Caki2 (cell line): ENCODE measurements at places on chromosomes 13 and 19. TPM values are rescaled to one million over a fixed set of nuclear protein-coding genes. Genes with fewer than 3 reads are reported as not detected.

DNA sequence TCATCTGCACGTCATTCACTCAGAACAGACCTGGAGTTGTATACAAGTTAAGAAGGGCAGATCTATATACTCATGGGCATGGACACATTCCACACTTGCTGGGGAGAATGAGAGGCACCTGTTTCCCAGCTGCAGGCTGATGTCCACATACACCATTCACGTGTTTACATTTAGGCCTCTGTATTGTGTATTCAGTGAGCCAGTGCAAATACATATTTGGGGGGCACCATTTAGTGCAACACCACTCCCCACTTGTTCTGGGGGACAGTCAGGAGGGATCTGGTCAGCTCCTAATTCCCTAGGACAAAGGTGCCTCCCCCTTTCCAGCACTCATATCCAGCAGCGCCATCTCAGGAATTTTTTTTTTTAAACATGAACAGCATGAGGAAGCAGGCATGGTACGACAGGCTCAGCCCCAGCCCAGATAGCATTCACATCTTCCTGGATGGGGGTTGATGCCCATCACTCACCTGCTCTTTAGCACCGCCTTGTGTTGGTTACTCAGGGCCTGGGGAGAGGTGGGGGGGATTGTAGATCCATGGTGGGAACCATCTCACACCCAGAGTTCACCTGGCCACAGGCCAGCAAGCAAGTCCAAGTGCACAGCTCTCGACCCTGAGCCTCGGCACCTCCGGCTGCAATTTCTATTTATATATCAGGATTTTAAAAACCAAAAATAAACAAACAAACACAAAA lies 56.9 kb upstream of the ZNF254 start:
- no peak for DNase-seq

MTMR6 gene
- total RNA-seq: 8.3 and 15.5 TPM in 2 replicates

HTR2A gene
- not detected in 2 replicates for total RNA-seq

DNA sequence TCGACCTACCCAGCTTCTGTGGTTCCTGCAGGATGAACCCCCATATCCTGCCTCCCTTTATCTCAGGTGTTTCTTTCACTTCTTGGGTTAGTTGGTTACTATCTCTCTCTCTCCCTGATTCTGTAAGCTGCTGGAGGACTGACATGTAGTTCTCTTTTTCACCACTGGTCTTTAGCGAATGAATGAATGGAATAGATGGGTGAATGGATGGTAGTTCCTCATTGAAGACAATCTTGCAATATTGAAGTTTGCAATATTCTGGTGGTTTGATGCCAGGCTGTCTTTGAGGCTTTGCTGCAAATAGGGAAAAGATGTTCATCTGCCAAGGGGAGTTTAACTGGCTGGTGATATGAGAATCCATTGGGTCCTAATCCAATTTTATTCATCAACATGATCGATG lies 120.2 kb downstream of the UBL3 start:
- DNase-seq: no peak

GRCh38 chr13:27712421-27712820 lies 79.9 kb upstream of the GSX1 start:
- DNase-seq: no peak

C19orf33 gene
- 165 and 184 TPM in 2 replicates for total RNA-seq

- DNase-seq: no peak
Measured at GRCh38 chr13:72456486-72456885, 270.9 kb downstream of the MZT1 start.

CEACAM8 gene
- not detected in 2 replicates for total RNA-seq

GZMM gene
- not detected in 2 replicates for total RNA-seq

SRRM5 gene
- not detected in 2 replicates for total RNA-seq

- DNase-seq: no peak
Measured at GRCh38 chr19:19489804-19490204, 25.5 kb downstream of the TSSK6 start.

PVR gene
- total RNA-seq: 80.5 and 93.9 TPM in 2 replicates

DNA sequence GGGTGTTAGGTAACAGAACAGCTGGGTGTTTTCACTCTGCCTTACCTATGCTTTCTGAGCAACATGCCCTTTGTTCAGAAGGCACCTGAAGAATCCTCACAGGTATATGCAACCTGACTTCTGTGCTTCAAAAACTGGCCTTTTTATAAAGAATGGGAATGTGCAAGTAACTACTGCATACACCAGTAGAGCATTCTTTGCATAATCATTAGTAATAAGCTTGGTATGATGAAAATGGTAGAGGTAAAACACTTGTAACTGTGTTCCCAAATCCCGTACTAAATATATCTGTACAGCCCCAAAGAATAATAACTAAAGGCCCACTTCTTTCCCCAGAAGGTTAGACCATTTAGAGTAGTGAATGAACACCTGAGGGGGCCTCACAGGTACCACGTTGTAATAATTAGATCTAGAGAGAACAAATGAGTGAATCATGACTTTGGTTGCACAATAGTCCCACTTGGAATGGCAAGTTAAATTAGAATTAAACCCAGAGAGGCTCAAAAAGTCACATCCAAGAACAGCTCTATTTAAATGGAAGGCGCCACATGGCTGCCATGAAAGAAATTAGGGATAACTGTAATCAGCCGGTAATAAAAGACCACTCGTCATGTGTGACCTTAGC lies 413.9 kb downstream of the KLF12 start:
- DNase-seq: no peak

GRCh38 chr13:75740031-75740430 lies 103.9 kb downstream of the LMO7 start:
- DNase-seq: no peak

DNA sequence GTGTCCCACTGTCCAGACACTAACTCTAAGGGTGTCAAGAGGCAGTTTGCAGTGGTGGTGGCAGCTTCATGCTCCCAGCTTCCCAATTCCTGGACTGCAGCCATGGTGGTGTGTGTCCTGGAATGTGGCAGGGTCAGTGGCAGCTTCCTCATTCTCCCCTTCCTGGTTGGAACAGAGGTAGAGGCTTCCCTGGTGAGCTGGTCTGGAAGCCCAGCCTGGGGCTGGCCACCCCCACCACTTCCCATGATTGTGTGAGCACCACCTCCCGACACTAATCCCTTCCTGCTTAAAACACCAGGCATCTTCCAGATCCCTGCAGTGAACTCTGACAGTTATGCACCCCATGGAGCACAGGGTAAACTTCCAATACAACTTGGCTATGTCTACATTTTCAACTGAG lies 134.9 kb downstream of the RAP2A start:
- no peak for DNase-seq

DNA sequence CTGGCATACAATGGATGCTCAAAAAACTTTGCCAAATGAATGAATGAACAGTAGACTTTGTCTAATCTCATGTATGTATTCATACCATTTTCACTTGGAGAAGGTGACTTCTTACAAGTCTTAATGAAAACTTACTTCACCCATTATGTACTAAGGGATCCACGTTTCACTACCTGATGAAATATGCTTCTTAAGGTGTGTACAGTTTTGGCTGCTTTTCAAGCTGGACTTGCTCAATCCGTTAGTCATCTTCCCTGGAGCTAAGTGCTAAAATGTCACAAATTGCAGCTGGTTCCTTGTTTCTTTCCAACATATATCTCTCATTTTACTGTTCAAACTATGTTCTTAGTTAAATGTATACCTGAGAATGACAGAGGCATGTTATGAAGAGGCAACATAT lies 4.2 kb upstream of the CCNA1 start:
- DNase-seq: no peak

GRCh38 chr19:30943101-30943843 lies 406.0 kb downstream of the TSHZ3 start:
- DNase-seq: no peak

GRCh38 chr13:106088085-106088484 lies 447.4 kb downstream of the EFNB2 start:
- DNase-seq: peak; percentile 76

- no peak for DNase-seq
Measured at GRCh38 chr13:77838271-77838670, 80.4 kb downstream of the EDNRB start.

GRCh38 chr19:18895038-18895823 lies 727 bp downstream of the CERS1 start:
- DNase-seq: peak; percentile 72

DNA sequence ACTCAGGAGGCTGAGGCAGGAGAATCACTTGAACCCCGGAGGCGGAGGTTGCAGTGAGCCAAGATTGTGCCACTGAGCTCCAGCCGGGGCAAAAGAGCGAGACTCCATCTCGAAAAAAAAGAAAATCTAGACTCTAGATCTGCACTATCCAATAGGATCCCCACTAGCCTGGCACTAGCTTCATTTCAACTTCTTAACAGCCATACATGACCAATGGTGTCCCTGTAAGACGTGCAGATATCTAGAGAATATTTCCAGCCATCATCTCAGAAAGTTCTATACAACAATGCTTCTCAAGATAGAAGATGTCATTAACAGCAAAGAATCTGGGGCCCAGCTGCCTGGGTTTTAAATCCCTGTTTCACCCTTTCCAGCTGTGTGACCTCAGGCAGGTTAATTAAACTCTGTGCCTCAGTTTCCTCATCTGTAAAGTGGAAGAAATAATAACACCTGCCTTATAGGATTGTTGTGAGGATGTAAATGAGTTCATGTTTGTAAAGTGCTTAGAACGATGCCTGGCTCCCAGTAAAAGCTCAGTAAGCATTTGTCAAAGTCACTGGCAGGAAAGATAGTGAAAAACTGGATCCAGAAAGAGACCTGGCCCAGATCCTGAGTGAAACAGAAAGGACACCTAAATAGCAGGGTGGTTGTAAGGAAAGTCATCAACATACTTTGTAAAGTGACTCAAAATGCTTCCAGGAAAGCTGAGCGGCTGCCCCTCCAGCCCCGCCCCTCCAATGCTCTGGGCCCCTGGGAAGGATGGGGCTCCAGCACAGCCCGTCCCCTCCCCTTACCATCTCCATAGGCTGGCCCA lies 13.5 kb downstream of the WIZ start:
- no peak for DNase-seq

GRCh38 chr19:15701757-15702533 lies 25.9 kb upstream of the OR10H2 start:
- DNase-seq: peak; percentile 70

FCGBP gene
- 0.30 and 1.8 TPM in 2 replicates for total RNA-seq

RNF113B gene
- not detected in 2 replicates for total RNA-seq

DNA sequence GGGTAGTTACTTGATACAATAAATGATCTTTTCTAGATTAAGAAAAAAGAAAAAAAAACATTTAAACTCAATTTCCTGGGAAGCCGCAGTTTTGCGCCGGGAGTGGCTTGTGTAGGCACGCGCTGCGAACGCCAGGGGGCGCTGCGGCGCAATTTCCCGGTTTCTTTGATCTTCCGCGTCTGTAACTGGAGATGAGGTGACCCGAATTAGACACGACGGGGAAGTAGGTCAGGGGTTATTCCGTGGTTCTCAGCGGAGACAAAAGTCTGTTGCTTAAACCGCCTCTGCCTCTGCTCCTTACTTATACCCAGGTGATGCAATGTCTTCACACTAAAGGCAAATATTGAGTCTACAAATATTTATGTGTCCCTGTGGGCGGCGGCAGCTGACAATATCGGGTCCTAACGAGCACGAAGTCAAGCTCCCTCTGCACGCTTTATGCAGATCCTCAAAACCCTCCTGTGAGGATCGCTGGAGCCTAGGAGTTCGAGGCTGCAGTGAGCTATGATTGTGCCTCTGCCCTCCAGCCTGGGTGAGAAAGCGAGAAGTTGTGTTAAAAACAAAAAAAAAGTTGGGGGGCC lies 15.2 kb downstream of the STXBP2 start:
- peak; percentile 68 for DNase-seq

DNA sequence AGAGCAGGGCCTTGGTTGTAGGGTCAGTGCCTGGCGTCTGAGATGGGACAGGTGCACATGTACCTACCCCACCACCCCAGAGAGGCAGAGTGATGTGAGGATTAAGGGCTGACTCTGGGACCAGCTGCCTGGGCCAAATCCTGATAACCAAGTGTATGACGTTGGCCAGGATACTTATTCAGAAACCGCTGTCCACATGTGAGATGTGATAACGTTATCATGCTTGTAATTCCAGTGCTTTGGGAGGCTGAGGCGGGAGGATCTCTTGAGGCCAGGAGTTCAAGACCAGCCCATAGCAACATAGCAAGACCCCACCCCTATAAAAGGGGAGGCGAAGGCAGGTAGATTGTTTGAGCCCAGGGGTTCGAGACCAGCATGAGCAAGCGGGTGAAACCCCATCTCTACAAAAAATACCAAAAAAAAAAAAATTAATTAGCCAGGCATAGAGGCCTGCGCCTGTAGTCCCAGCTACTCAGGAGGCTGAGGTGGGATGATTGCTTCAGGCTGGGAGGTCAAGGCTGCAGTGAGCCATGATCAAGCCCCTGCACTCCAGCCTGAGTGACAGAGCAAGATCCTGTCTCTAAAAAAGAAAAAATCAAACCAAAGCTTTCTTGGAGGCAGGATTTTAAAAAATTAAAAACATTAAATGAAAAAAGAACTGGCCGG lies 10.0 kb downstream of the ADGRE5 start:
- DNase-seq: no peak

DNA sequence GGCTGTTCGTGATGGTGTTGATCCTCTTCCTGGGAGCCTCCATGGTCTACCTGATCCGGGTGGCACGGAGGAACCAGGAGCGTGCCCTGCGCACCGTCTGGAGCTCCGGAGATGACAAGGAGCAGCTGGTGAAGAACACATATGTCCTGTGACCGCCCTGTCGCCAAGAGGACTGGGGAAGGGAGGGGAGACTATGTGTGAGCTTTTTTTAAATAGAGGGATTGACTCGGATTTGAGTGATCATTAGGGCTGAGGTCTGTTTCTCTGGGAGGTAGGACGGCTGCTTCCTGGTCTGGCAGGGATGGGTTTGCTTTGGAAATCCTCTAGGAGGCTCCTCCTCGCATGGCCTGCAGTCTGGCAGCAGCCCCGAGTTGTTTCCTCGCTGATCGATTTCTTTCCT lies 12.2 kb upstream of the C19orf33 start:
- no peak for DNase-seq

HSH2D gene
- not detected in 2 replicates for total RNA-seq

- no peak for DNase-seq
Measured at GRCh38 chr19:55091126-55091910, 15.6 kb downstream of the EPS8L1 start.

- peak; percentile 93 for DNase-seq
Measured at GRCh38 chr13:99496184-99497142, 4.8 kb upstream of the TM9SF2 start.

DNA sequence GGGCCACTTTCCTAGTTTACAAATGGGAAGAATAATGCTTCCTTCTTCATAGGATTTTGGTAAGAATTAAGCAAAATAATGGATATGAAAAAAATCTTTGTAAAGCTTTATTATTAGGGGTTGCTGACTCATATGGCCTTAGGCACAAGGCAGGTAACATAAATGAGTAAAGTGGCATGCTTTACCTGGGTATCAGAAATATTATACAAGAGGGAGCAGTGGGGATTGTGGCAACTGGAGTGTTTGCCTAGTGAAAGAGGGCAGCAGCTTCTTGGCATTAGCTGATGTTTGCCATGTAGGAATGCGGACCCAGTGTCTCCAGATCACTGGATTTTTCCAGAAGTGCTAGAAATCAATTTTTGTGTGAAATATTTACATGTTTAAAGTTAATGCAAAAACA lies 19.5 kb downstream of the WDFY2 start:
- DNase-seq: no peak

S1PR2 gene
- 1.9 and 2.5 TPM in 2 replicates for total RNA-seq

FLT1 gene
- total RNA-seq: not detected in 2 replicates
